ENCODE measurements at places on chromosomes 2 and 18. TPM values are rescaled to one million over a fixed set of nuclear protein-coding genes. Genes with fewer than 3 reads are reported as not detected.

GLB1L gene
- 3.4 TPM for total RNA-seq

RPS27A gene
- total RNA-seq: 632 TPM

GTF2A1L gene
- total RNA-seq: 1.7 TPM

LRRTM1 gene
- total RNA-seq: 10.6 TPM

LOXHD1 gene
- total RNA-seq: 0.25 TPM

GRHL1 gene
- 3.2 TPM for total RNA-seq

ASB18 gene
- not detected for total RNA-seq

POTEJ gene
- total RNA-seq: not detected

TCF23 gene
- total RNA-seq: not detected

TMEM200C gene
- 20.4 TPM for total RNA-seq

DOCK10 gene
- total RNA-seq: 10.1 TPM

DSG2 gene
- 3.2 TPM for total RNA-seq

ZNF396 gene
- total RNA-seq: 3.2 TPM

GCG gene
- 0.49 TPM for total RNA-seq

COL4A3 gene
- total RNA-seq: 0.49 TPM

RAMP1 gene
- total RNA-seq: 6.4 TPM

DYNAP gene
- not detected for total RNA-seq

ALPP gene
- not detected for total RNA-seq

TTN gene
- total RNA-seq: 1.2 TPM

LDLRAD4 gene
- 63.4 TPM for total RNA-seq

BCL11A gene
- total RNA-seq: 89.5 TPM

CYP1B1 gene
- total RNA-seq: 9.3 TPM

PROKR1 gene
- total RNA-seq: 0.25 TPM

CDC42EP3 gene
- 22.1 TPM for total RNA-seq

REG1B gene
- not detected for total RNA-seq
